ENCODE measurements at places on chromosomes 3 and 15. TPM values are rescaled to one million over a fixed set of nuclear protein-coding genes. Genes with fewer than 3 reads are reported as not detected.
A peak's percentile ranks its signal among the peaks of the same experiment; 100 is the strongest.

The GHRL gene
- total RNA-seq: not detected

GRCh38 chr15:101070024-101070423 lies 150.9 kb downstream of the LRRK1 start:
- peak overlapping the region; percentile 79 for H3K27ac ChIP-seq
- peaks cover 59% of the 10 kb centered on the region for H3K4me1 ChIP-seq
- peaks cover 3% of the 10 kb centered on the region for H3K36me3 ChIP-seq
- no peaks in the 10 kb centered on the region for H3K27me3 ChIP-seq
- H3K4me3 ChIP-seq: no peak overlapping the region

DNA sequence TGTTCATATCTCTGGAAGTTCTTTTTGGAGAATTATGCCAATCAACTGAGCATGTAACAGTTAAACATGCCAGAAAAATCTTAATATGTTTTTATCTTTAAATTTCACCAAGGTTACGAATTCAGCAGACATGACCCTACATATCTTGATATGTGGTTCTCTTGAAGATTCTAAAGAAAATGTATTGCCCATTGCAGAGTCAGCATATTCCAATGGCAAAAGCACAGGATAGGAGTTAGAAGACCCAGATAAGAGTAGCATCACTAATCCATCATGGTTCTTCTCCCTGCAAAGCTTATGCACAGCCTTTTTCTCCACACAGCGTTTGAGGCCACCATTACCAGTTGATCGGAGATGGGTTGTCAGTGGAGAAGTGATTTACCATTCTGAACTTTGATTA lies 402.8 kb downstream of the EPHB1 start:
- no peak overlapping the region for H3K4me3 ChIP-seq
- H3K27ac ChIP-seq: no peak overlapping the region
- no peaks in the 10 kb centered on the region for H3K4me1 ChIP-seq
- H3K27me3 ChIP-seq: no peaks in the 10 kb centered on the region
- H3K36me3 ChIP-seq: peaks cover 9% of the 10 kb centered on the region

The NAALADL2 gene
- 24.4 TPM for total RNA-seq

GRCh38 chr15:100995471-100996430 lies 76.6 kb downstream of the LRRK1 start:
- no peaks in the 10 kb centered on the region for H3K4me1 ChIP-seq
- no peak overlapping the region for H3K4me3 ChIP-seq
- no peak overlapping the region for H3K27ac ChIP-seq

DNA sequence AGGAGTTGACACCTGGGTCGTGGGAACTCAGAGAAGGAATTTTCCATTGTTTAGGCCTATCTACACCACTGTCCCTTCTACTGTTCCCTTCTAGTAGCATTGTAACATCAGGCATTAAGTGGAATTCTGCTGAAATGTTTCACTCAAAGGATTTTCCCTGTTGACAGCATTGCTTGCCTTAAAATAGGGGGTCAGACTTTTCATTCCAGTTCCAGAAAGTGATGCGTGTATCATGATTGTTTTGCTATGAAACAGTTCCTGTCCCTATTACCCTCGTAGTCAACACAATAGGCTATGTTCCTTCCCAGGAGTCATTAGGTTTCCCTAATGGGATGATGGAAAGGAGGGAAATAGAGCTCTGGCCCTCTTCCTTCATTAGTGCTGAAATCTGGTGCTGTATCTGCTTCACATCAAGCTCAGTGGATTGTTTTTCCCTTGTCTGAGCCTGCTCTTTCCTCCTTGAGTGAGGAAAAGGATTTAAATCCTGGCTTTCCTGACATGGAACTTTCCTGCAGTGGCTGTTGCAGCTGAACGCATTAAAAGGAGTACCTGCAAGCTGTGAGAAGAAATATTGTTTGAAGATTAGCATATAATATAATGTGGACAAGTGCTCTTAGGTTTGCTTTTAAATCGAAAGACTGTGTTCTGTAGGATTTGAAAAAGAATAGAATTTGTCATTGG lies 195.9 kb downstream of the KLHL25 start:
- no peaks in the 10 kb centered on the region for H3K27me3 ChIP-seq
- DNase-seq: no peak
- no peak overlapping the region for H3K27ac ChIP-seq
- H3K4me1 ChIP-seq: no peaks in the 10 kb centered on the region
- H3K36me3 ChIP-seq: no peaks in the 10 kb centered on the region
- H3K4me3 ChIP-seq: no peak overlapping the region
